ENCODE measurements at places on chromosomes 4 and X.
A peak's percentile ranks its signal among the peaks of the same experiment; 100 is the strongest.

GRCh38 chrX:129738466-129739308 is at the start of gene XPNPEP2:
Gene XPNPEP2, plus strand, starts transcription at chrX:129738979. Its CDS starts 235 bp downstream, at chrX:129739214.
- no peak for DNase-seq

DNA sequence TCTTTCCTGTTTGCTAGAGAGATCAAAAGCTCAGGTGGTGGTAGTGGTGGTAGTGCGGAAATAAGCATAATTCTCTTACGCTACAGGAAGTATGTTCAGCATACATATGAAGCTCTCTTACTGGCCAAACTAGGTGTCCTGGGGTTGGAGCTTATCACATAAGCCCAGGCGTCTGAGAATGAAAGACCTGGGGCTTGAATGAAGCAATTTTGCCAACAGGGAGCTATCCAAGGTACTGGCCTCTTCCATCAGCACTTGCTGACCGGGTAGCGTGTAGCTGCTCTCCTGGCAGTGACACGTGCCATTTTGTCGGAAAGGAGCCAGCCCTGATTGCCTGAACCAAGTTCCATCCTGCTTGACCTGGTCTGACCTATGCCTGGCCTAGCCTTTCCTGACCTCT is 65.9 kb upstream of the HPF1 start:
- peak; percentile 64 for DNase-seq

- peak; percentile 65 for DNase-seq
Measured at GRCh38 chr4:17512973-17513665, 1.2 kb upstream of the QDPR start.

DNA sequence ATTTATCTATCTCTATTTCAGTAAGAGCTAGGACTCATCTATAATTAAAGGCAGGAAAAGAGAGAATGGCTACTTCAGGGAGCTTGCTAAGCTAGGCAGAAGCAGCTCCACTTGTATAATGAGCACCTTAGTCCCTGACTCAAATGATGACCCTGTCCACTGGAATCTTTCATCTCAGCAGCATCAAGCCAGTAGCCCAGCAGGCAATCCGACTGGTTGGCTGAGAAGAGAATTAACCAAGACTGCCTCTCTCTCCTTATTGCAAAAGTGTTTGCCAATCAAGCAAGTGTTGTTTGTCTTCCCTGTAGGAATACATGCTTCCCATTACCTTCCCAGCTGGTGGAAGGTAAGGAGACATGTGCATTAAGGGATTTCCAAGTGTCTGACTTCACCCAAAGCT is 3.9 kb upstream of the SPOCK3 start:
- DNase-seq: no peak

- DNase-seq: no peak
Measured at GRCh38 chr4:165972747-165973146, 99.7 kb downstream of the TLL1 start.

DNA sequence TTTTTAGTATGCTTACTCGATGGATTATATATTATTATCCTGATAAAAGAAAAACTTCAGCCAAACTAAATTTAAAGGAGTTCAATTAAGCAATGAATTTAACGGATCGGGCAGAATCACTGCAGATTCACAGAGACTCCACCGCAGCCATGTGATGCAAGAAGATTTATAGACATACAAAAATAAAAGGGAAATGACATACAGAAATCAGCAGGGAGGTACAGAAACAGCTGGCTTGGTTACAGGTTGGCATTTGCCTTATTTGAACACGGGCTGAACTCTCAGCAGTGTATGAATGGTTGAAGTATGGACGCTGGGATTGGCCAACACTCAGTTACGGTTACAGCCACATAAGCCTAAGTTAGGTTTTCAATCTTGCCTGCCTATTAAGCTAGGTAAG is 35.4 kb upstream of the DHRSX start:
- no peak for DNase-seq

GRCh38 chrX:96445531-96446065 is 239.0 kb upstream of the DIAPH2 start:
- DNase-seq: no peak

DNA sequence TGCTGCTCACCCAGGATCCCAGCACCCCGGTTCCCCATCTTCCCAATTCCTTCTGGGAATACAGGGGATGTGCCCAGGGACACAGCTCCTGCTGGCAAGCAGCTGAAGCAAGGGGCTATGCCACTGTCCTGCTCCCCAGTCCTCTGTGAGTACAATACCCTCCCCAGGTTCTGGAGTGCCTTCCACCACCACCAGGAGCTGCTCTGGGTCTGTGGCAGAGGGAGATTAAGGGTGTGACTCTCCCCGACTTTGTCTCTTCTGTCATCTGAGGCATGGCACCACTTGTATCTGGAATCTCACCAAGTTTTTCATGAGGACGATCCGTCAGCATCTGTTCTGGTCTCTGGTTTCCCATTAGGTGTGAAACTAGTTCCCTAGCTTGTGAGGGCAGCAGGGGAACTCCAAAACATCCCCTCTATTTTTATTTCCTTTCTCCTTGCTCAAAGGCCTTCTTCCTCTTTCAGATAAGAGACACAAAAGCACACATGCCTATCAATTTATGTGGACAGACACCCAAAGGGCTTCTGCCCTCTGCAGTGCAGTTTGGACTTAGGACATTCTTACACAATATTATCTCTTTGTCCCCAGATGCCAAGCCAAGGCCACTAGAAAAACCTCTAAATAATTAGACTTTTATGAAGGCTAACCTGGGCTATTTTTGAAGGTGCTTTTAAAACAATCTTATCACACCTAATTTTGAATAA is 26.8 kb downstream of the MGST2 start:
- DNase-seq: peak; percentile 17

DNA sequence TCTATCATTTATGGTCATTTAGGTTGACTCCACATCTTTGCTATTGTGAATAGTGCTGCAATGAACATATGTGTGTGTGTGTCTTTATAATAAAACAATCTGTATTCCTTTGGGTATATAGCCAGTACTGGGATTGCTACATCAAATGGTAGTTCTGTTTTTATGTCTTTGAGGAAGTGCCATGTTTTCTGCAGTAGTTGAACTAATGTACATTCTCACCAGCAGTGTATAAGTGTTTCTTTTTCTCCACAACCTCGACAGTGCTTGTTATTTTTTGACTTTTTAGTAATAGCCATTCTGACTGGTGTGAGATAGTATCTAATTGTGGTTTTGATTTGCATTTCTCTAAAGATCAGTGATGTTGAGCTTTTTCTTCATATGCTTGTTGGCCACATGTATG is 80.5 kb downstream of the ARHGAP6 start:
- peak; percentile 1 for DNase-seq

- DNase-seq: no peak
Measured at GRCh38 chr4:5366421-5366820, 315.1 kb downstream of the STK32B start.

- peak; percentile 9 for DNase-seq
Measured at GRCh38 chr4:99722006-99722405, 64.4 kb upstream of the C4orf54 start.

DNA sequence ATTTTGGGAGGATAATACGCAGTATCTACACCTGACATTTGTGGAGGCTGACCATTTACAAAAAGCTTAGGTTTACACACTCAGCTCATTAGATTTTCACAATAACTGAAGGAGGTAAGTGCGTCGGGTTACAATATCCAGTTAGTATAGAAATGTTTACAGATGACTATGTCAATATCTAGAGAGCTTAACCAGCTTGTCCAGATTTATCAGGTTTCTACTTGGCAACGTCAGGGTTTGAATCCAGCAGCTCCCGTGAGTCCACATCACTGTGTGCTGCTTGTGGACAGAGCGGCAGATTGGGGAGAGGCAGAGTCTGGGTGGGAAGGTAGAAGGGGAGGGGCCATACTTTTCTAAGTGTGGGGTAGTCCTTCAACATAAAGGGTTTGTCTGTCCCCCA is 28.3 kb downstream of the ARHGAP10 start:
- DNase-seq: no peak

DNA sequence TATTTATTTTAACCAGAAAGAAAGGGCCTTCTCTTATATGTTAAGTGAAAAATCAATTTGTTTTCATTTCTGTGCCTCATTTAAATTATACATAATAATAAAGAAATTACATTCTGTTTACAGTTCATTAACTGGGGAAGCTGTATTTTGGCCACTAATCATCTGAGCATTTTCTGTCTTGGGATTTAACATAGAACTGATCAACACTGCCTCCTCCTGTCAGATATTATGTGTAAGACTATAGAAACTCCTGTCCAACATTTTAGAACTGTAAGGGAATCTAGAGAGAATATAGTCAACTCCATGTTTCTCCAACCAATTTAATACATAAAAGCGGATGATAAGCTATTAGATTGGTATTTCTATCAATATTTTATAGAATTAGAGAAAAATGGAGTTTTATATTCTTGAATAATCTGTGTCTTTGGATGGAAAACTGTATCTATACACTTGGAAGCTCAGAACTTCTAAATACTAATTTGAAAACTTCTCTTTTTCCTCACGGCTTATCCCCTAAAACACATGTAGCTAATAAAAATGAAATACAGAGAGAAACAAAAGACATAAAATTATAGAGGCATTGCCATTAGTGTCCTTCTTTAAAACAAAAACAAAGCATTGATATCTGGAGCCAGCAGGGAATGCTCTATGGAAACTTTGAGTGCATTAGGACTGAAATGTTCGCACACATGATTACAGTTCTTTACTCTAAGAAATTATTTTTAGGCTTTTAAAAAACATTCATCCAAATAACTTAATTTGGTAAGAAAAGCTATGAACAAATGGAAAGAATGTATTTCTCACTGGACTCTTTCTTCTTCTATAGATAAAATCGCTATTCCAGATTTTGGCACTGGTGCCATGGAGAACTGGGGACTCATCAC is 33.1 kb downstream of the ENPEP start:
- DNase-seq: peak; percentile 26

DNA sequence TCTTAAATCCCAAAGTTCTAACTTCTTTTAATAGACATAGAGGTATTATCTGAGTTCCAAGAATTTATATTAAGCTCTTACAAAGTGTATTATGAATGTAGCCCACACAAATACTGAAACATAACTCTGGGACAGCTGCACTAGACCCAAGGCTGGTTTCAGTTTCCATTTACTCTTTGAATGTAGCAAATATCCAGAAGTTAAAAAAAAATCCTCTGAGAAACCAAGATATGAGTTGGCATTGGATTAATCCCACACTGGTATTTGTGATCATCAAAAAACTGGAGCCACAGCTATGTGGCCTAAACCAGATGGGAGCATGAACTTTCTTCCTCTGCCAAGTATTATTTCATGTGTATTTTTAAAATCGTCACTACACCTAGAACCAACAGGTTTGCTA is 23.6 kb upstream of the SMPX start:
- no peak for DNase-seq

DNA sequence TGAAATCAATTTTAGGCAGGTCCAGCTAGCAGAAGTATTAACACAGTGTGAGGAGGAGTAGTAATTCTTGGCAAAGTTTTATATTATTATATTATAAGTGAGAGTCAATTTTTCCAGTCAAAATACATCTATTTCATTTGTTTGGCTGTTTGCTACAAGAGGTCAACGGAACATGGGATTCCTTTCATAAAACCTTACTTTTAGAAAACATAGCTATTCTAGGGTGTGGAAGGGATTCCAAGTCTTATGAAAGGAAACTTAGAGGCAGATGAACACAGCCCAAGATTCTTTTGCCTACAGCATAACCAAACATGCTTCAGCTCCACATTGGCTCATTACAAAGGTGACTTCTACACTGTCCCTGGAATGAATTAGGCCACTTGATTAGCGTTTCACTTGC is 29.9 kb upstream of the PCDH19 start:
- no peak for DNase-seq

DNA sequence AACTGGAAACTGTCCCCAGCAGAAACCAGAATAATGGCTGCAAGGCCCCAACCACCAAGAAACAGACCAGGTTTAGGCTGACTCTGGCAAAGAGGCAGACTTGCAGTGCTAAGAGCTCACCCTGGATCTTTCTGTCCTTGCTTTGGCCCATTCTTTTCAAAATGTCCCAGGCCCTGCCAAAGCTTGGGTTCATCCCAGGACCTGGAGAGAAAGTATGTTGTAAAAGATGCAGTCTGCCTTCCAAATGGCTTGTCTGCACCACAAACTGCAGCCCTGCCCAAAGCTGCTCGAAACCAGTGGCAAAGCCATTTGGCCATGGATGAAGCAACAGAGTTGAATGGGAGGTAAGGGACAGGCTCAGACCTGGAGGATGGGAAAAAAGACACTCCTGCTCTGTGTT is 38.0 kb upstream of the LNX1 start:
- no peak for DNase-seq

DNA sequence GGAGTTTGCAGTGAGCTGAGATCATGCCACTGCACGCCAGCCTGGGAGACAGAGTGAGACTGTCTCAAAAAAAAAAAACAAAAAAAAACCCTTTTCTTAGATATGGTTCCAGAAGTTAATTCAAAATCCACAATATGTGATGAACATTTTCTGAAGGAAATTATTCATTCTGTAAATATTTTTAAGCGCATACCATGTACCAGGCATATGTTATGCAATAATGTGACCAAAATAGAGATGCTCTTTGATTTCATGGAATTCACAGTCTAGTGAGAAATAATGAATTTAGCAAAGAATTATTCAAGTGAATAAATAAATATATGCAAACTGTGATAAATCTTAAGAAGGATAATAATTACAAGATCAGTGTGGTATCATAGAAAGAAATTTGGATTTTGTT is 174.7 kb downstream of the GC start:
- no peak for DNase-seq

GRCh38 chrX:46311581-46312120 is 233.6 kb downstream of the ZNF674 start:
- no peak for DNase-seq

DNA sequence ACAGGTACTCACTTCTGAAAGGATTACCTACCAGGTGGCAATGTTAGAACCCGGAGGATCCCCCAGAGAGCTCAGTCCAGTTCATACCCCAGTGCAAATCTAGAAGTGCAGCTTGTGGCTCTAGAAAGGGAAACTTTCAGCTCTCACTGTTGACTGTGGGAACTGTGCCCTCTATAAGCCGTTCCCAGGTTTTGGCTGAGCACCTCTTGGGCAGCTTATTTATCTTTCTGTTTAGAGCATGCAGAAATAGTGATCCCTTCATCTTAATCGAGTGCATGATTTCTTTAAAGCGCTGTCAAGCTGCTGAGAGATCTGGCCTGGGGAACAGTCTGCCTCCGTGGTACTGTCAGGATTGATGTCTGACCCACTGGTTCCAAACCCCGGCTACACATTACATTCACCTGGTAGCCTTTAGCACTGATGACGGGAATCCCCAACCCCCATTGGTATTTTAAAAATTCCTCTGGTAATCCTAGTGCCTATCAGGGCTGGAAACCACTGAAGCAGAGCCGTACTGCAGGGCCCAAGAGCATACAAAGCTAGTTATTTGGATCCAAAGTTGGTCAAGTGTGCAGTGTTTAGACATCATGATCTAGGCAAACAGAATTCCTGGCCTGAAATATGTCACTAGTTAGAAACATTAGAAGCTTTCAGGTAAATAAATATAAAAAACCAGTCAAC is 103.2 kb downstream of the KLHL8 start:
- DNase-seq: no peak

GRCh38 chrX:111133389-111133788 is 37.4 kb downstream of the PAK3 start:
- no peak for DNase-seq

All from NB4 (cell line).